Tibial nerve (tissue), 4 donors: ENCODE measurements at places on chromosomes 13 and 19. TPM values are rescaled to one million over a fixed set of nuclear protein-coding genes. Genes with fewer than 3 reads are reported as not detected.

SWSAP1 gene
- total RNA-seq, result 5.7 TPM

COL4A1 gene
- total RNA-seq, result 583 TPM

NFIC gene
- total RNA-seq, result 200 TPM

TMEM145 gene
- not detected for total RNA-seq

ZNF665 gene
- total RNA-seq, result 6.7 TPM

DNA sequence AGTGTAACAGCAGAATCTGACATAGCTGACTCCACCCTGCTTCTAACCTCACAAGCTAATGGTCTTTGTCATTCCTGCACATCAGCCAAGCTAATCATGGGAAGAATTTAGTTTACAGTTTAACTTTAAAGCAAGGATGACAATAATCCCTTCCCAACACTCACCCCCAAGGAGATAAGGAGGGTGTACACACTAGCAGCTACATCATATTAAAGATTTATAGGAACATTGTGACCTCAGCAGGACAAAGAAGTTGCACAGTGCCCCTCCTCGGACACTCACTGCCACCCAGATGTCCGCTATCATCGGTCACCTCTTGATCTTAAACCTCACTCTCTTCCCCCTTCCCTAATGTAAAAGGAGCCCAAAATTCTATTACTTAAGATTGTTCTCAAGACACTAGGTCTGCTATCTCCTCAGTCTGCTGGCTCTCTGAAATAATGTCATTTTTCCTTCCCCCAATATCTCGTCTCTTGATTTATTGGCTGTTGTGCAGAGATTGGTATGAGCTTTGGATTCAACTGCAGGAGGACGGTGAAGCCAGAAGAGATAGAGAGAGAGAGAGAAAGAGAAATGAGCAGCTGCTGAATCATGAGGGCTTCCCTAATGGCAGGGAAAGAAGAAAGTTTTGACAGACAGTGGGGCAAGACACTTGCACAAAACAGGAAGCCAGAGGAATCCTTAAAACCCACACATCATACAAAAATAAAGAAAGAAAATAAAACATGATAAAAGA lies 17.5 kb upstream of the FFAR2 start:
- DNase-seq, result no peak
- H3K4me3 ChIP-seq, result no peak overlapping the region
- no peaks in the 10 kb centered on the region for H3K4me1 ChIP-seq

DNA sequence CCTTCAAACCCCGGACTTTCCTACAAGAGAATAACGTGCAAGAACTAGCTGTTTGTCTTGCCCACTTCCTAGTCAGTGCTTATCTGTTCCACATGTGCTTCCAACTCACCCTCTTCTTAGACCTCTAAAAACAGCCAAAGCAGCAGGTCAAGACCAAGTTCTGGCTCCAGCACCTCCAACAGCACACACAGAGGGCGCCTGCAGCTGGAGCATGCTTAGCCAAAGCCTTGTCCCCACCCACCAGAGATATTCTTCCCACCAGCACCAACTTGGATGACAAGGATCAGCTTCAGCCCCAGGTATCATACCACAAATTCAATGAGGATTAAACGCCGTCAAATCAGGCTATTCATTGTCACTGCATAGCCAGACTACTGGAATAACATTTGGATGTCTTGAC lies 17.9 kb downstream of the RCBTB1 start:
- no peak overlapping the region for H3K27ac ChIP-seq
- no peaks in the 10 kb centered on the region for H3K27me3 ChIP-seq
- H3K36me3 ChIP-seq, result no peaks in the 10 kb centered on the region
- no peak overlapping the region for H3K4me3 ChIP-seq
- no peak for DNase-seq
- H3K4me1 ChIP-seq, result no peaks in the 10 kb centered on the region

DNA sequence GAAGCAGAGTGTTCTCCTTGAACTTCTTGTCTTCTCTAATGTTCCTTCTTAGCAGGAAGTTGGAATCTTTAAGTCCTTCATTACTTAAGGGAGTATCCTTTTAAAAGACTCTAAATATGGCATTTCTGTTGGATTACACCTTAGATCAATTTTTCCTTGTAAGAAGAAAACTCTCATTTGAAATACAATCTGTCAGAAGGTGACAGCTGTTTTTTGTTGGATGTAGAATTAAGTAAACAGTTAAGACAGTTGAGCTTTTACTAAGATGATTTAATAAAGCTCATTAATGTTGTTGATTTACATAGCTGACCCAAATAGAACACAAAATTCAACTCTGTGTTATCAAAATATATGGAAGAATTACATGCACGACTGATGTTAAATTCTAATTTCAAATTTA lies 16.7 kb upstream of the MBNL2 start:
- H3K27ac ChIP-seq, result no peak overlapping the region
- H3K27me3 ChIP-seq, result no peaks in the 10 kb centered on the region
- H3K4me1 ChIP-seq, result peaks cover 6% of the 10 kb centered on the region
- no peak overlapping the region for H3K4me3 ChIP-seq
- no peak for DNase-seq

GRCh38 chr13:51298812-51299211 lies 40.7 kb upstream of the SERPINE3 start:
- H3K4me3 ChIP-seq, result no peak overlapping the region
- H3K27me3 ChIP-seq, result no peaks in the 10 kb centered on the region
- no peak overlapping the region for H3K27ac ChIP-seq
- no peak for DNase-seq
